ENCODE measurements at places on chromosomes 3 and 15.

- DNase-seq = no peak
Observed at GRCh38 chr3:112815981-112816380, 30.7 kb downstream of the CD200R1L start.

DNA sequence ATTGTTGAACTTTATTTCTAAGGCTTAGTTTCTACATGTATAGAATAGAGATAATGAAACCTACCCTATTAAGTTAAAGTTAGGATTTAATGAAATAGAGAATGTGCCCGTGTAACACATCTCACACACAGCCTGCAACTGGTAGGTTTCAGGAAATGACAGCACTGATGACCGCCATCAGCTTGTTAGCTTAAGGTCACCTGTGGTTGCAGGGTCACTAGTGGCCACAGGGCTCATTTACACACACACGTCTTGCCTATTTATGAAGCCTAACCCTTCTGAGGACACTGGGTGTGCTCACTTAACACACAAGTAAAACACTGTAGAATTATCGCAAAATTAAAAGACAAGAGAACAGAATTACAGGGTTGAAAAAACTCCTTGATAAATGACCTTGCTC lies 20.1 kb downstream of the CHRM5 start:
- no peak for DNase-seq

GRCh38 chr3:16932877-16933276 lies 48.1 kb downstream of the PLCL2 start:
- no peak for DNase-seq

DNA sequence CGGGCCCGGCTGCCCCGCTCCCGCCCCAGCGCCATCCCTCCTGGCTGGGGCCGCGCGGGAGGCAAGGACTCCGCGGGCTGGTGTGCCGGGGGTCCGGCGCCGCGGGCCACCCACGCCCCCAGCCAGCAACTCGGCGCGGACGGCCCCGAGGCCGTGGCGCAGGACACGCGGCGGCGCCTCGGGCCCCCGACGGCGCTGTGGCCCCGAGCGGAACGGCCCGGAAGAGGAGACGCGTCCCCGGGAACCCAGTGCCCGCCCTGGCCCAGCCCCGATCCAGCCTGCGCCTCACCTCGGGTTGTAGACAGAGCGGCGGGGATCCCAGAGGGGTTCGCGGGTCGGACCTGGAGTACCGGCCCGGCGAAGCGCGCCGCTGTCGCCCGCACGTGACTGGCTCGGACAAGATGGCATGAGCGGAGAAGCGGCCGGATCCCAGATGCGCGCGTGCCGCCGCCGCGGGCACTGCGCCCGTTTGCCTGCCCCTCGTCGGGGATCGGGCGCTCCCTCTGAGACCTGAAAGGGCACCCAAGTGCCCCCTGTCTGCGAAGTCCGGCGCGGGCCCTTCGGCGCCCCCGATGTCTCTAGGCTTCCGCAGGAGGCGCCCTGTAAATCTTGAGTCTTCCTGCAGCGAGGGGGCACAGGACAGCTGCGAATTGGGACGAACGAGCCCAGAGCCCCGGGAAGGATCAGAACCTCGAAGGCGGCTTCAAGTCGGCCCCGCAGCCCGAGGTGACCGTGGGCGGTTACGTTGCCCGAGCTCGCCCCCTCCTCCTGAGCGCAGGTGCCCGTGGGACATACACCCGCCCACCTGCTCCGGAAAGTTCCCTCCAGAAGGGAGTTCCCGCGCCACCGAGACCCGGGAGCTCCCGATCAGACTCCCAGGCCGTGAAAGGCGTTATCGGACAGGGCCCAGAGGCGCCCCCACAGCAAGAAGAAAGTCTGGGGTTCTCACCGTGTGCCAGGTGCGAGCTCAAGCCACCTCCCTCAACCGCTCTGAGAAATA lies 598 bp upstream of the SFMBT1 start:
- DNase-seq = peak; percentile 95

DNA sequence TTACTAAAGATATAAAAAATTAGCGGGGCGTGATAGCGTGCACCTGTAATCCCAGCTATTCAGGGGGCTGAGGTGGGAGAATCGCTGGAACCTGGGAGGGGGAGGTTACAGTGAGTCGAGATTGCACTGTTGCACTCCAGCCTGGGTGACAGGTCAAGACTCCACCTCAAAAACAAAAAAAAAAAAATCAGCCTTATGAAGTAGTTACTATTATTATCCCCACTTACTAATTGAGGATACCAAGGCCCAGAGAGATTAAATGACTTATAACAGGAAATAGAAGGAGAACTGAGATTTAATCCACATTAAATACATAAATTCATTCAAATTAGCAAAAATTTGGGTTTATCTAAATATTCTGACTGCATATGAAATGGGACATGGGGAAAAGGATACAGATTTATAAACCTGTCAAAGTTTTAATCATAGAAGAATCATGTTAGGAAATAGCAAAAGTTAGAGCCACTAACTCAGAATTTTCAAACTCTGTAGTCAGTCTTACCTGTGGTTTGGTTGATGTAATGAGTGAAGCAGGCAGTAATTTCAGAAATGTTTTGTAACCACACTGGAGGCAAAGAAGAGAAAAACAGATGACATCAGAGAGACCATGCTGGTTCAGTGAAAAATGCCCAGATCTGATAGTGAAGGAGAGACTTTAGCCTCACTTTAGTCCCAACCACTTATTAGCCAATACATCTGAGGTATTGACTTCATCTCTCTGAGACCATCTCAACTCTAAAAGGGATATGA lies 25.0 kb upstream of the ACAP2 start:
- DNase-seq = no peak

DNA sequence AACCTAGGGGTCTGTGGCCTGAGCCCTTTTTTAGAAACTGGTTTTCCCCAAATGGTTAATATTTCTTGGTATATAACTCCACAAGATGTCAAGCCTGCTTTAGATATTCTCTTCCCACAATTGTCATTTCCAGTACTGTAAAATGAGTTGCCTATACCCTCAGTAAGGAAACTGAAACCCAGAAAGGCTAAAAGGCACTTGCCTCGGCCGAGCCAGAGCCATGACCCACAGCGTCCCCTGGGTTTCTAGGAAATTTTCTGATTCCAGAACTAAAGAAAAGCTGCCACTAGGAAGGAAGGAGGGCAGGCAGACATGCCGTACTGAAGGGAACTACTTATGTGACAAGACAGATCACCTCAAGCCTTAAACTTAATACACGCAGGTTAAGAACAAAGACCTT lies 59.1 kb downstream of the ATP8B4 start:
- DNase-seq = no peak

GRCh38 chr3:99468918-99469317 lies 169.5 kb upstream of the COL8A1 start:
- no peak for DNase-seq

DNA sequence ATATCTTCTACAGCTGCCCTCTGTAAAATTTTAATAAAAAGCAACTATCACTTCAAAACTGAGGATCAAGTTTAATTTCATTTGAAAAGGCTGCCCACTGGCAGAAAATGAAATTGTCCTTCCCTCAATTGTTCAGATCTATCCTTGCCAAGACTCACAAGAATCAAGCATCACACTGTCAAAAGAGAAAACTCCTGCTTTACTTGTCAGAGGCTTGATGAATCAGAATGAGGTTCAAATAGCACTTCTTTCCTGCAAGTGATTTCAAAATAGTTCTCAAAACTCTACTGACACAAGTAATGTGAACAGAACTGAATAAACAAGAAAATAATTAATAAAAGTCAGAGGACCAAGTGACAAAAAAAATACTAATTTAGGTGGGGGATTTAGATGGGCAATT lies 70.6 kb downstream of the GOLIM4 start:
- no peak for DNase-seq

- no peak for DNase-seq
Observed at GRCh38 chr3:71653414-71653807, 69.9 kb upstream of the FOXP1 start.

DNA sequence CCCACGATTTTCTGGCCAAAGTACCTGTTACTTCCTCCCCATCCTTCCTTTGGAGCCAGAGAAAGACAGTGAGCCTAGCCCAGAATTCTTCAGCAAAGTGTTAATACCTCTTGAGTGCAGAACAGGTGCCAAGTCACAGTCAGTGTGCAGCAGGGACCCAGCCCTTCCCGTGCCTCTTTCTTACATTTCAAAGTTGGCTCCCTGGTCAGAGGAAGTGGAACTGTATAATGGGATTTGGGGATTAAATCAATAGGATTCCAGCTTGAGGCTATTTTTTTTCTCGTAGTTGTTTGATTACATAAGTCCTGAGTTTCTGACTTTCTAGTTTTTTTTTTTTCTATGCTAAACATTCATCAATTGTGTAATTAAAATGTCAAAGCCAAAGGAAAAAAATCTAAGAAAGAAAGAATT lies 52.6 kb upstream of the ABHD10 start:
- DNase-seq = no peak

All from lower leg skin (tissue), 4 donors.